Smooth muscle cell of trachea (primary cell): ENCODE measurements at places on chromosomes 2 and 18. TPM values are rescaled to one million over a fixed set of nuclear protein-coding genes. Genes with fewer than 3 reads are reported as not detected.

The NTSR2 gene
- not detected in 2 replicates for total RNA-seq

The SCN2A gene
- 2.0 and 7.8 TPM in 2 replicates for total RNA-seq

The LIPT1 gene
- total RNA-seq, result 4.6 and 4.8 TPM in 2 replicates

The POU3F3 gene
- total RNA-seq, result not detected in 2 replicates

The LAMA1 gene
- 3.6 and 13.7 TPM in 2 replicates for total RNA-seq

The HOXD9 gene
- 0.17 TPM in 1 of 2 replicates, not detected in the other for total RNA-seq
